ENCODE measurements at places on chromosomes 4 and X.

- no peak for DNase-seq
Observed at GRCh38 chrX:96985046-96985445, 101.3 kb downstream of the RPA4 start.

DNA sequence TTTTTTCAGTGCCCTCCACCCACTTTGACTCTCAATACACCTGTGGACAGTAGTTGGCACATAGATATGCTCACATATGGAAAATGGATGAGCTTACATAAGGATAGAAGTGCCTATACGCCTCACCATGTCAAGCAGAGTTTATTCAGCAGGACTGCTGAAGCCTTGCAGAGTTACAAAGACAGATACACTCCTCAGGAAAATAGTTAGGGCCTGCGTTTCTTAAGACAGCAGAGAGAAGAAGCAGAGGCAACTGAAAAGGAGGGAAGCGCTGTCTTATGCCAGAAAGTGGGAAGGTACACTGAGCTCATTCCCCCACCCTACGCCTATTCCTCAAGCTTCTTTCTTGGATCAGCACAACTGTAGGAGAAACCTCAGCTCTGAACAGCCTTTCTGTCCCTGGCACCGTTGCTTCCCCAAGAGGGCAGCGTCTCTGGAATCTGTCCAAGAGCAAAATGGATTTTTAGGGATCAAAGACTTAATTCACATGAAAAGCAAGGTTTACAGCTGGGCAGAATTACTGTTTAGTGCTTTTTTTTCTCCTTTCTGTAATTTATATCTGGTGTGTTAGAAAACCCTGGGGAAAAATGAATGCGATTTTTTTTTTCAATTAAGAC is 37.3 kb upstream of the MBTPS2 start:
- no peak for DNase-seq

DNA sequence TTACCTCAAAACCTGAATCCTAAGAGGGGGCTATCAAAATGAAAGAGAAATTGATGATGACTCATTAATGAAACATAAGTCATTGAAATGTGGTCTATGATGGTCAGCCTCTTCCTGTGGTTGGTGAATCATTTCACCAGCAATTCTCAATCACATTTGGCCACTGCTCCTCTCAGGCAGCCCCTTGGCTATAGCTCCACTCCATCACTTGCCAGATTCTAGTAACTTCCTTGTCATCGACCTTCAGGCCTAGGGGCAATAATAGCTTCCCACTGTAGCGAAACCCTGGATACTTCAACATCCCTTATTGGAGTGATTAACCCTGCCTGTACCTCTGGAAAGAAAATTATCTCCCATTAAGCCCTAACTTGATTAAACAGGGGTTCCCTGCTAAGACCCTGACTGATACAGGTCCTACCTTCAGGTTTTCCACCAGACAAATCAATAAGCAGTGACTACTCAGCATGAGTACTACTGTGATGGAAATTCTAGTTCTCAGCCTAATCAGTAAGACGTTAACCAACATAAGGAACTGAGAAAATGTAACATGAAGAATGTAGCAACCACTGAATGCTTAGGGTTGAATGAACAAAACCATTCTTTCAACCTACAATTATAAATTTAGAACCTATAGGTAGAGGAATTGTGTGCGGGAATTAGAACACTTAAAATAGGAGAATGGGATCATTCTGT is 30.4 kb downstream of the ADH7 start:
- no peak for DNase-seq

DNA sequence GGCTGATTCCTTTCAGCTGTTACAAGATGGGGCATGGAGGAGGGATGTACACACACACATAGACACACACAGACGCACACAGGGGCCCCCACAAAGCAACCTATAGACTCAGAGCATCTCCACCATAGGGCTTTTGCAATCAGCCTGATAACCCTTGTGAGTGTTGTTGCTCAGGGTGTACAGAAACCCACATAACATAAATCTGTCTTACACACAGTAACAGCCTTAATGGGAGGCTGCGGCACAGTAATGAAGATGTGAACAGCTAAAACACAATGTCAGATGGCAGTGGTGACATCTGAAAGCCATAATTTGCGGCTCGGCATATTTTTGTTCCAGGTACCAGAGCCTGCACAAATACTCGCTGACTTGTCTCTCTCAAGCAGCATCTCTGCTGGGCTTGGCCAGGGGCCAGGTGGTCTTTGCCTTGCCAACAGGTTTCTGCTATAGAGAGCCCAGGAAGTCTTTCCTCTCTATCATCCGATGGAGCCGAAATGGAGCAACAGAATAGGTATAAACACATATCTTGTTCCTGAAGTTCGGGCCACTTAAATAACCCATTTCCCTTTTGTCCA is 357.2 kb upstream of the GATB start:
- DNase-seq = no peak

- DNase-seq = no peak
Observed at GRCh38 chr4:181150191-181150590, 1093.0 kb upstream of the TENM3 start.

GRCh38 chr4:637536-638280 is 12.3 kb downstream of the PDE6B start:
- no peak for DNase-seq

DNA sequence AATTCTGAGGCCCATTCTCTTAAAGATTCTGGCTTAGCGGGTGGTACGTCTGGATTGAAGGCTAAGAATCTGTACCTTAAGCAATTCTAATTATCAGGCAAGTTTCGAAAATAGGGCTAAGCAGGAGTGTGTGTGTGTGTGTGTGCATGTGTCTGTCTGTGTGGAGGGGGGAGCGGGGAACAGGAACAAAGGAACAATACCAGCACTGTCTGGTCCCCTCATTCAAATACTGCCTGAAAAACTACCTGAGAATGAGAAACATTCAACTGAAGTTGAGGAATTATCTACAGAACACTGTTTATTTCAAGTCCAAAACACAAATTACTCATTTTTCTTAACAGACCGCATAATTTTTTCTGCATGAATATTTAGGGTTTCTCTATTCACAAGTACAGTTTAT is 18.6 kb downstream of the PGRMC2 start:
- DNase-seq = no peak

- no peak for DNase-seq
Observed at GRCh38 chrX:39724544-39724943, 373.2 kb downstream of the BCOR start.

- no peak for DNase-seq
Observed at GRCh38 chrX:136674270-136674985, 26.5 kb downstream of the CD40LG start.

DNA sequence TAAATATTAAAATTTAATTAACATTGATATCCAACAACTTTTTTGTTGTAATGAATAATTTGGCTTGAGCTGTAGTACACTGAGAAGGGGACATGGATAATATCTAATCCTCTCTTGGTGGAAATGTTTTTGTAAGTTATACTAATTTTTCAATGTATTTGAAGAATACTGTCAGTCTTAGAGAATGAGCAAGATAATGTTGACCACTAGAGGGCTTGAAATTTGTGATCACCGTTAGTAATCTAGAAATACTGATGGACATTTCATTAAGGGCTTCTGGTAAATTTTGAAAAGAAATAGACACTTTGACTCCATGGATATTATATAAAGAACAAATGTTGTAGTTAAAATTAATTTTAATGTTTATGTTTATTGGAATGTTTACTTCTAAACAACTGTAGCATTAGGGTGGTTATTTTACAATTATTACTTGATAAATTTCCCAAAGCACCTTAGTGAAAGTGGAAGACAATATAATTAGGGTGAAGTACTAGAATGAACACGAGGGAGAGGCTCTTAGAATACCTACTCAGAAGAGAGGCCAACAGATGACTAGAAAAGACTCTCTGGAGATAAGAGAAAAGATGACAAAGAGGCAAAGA is 20.0 kb upstream of the CAMK2D start:
- DNase-seq = no peak

DNA sequence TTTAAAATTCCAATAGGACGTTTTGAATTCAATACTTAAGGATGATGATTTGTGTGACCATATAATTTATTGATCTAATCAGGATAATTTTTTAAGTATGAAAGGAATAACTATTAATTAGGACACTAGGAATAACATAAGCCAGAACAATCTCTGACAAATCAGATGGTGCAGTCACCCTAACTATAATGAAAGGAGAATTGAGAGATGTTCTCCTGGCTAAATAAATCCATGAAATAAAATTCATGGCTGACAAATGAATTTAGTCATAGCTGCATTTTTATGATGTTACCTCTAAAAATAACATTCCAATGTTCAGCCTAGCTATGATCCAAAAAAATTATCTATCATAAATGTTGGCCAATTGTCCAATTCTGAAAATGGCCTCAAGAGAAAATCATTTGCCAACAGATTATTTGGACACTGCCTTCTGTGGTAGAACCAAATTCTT is 190.6 kb upstream of the NEIL3 start:
- DNase-seq = no peak

- DNase-seq = no peak
Observed at GRCh38 chr4:123977641-123978081, 581.1 kb downstream of the SPRY1 start.

DNA sequence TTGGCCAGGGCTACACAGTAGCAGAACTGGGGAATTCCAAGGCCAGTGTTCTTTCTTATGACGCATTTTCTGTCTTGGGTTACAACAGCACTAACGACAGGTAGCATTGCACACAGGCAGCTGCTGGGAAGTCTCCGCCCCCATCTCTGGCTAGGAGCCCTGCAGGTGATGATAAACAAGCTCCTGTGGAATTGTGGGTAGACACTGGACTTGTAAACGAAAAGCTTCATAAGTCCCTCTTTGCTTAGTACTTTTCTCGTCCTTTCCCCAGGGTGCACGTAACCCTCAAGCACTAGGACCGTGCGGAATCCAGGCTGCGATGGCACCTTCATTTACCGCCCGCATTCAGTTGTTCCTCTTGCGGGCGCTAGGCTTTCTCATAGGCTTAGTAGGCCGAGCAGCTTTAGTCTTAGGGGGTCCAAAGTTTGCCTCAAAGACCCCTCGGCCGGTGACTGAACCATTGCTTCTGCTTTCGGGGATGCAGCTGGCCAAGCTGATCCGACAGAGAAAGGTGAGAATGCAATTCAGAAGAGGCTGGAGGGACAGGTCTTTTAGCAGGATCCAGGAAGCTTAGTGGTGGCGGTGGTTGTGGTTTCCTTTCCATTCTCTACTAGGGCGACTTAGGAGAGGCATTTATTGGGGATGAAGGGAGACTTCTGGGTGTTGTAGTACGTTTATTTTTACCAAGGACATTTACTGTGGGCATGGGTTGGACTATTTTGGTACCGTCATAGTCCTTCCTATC is at the start of gene FAAH2:
TSS of gene FAAH2 (plus strand) at position 200 of the 745 bp plus-strand sequence. CDS start at position 320, 120 bp downstream.
- DNase-seq = peak; percentile 12

All from nephron progenitor cell (in vitro differentiated cells).